ENCODE measurements at places on chromosomes 12 and 14.
A peak's percentile ranks its signal among the peaks of the same experiment; 100 is the strongest.

DNA sequence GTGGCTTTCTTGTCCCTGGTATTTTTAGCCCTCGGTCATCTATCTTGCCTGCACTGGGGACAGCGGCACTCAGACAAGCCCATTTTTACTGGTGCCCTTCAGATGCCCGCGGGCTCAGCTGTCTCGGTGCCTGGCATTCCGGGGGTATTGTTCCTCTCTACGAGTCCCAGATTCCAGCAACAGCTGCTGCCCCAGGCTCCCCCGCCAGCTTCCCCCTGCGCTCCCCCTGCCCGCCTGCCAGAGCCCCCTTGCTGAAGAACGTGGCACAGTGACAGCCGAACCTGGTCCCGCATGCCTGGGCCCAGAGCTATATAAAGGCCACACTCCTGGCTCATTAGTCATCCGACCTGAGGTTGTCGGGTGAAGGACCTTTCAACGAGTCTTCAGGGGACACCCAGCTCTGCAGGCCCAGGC lies 10.9 kb upstream of the MYL2 start:
- DNase-seq = peak; percentile 27

GRCh38 chr14:101426466-101426865 lies 134.8 kb upstream of the DIO3 start:
- peak; percentile 12 for DNase-seq

- no peak for DNase-seq
Measured at GRCh38 chr14:100568164-100568997, 18.8 kb downstream of the BEGAIN start.

- DNase-seq = no peak
Measured at GRCh38 chr12:51406290-51406689, 15.1 kb upstream of the GALNT6 start.

- DNase-seq = no peak
Measured at GRCh38 chr12:64580681-64581080, 29.6 kb upstream of the RASSF3 start.

DNA sequence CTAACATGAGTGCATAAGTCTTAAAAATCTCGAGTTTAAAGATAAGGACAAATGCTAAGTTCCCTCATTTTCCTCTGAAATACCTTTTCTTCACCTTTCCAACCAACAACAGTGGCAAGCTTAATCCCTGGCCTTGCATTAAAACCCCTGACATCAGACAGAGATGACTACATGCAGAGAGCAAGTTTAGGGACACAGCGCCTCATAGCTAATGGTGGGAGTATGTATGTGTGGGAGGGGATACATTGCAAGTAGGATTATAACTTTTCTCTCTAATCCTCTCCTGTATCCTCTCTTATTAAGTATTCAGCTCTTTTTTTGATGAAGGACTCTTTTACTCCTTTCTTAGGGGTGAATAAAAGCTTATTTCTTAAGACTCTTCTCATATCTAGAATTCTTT lies 547.1 kb downstream of the CCER1 start:
- DNase-seq = peak; percentile 8

GRCh38 chr14:54722791-54723432 lies 156.0 kb downstream of the SAMD4A start:
- DNase-seq = peak; percentile 55

DNA sequence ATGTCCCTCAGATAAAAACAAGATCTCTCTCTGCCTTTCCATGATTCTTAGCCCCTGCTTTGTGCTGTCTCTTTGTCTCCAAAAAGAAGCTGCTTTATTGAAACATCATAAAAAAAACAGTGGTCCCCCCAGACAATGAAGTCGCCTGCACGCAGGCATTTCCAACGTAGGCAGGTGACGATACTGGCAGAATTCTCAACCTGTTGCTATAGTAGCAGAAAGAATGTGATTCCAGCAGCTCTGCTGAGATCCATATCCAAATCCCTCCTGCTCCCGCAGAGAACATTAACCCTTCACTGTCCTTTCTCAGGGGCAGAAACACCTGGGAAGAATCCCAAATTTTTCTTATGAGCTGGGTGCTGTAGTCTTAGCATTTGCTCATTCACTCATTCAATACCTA lies 84.8 kb downstream of the STON2 start:
- no peak for DNase-seq

DNA sequence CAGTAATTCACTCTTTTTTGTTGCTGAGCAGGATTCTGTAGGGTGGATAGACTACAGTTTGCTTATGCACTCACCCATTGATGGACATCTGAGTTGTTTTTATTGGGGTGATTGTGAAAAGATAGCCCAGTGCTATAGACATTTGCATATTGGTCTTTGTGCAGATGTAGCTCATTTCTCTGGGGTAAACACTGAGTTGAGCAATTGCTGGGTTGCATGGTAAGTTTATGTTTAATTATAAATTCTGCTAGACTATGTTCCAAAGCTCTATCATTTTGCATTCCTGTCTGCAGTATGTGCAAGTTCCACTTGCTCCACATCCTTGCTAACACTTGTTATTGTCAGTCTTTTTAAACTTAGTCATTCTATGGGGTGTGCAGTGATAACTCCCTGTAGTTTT lies 65.4 kb upstream of the RFLNA start:
- no peak for DNase-seq

- DNase-seq = no peak
Measured at GRCh38 chr12:43728117-43728516, 30.5 kb downstream of the PUS7L start.

DNA sequence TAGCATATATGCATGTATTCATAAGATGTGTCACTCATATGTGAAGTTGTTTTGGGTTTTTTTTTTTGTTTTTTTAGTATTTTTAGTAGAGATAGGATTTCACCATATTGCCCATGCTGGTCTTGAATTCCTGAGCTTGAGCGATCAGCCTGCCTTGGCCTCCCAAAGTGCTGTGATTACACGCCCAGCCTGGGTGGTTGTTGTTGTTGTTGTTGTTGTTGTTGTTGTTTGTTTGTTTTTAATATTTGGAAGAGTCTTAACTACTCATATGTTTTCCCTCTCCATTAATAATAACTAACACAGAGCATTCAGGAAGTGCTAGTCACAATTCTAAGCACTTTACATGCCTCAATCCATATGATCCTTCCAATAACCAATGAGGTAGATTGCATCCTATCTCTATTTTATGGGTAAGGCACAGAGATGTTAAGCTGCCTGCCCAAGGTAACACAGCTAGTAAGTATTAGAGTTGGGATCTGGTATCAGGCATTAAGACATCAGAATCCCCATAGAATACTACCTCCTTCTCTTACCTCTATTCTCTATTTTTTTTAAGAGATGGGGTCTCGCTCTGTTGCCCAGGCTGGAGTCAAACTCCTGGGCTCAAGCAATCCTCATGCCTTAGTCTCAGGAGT lies 27.6 kb downstream of the SLC25A21 start:
- DNase-seq = no peak

DNA sequence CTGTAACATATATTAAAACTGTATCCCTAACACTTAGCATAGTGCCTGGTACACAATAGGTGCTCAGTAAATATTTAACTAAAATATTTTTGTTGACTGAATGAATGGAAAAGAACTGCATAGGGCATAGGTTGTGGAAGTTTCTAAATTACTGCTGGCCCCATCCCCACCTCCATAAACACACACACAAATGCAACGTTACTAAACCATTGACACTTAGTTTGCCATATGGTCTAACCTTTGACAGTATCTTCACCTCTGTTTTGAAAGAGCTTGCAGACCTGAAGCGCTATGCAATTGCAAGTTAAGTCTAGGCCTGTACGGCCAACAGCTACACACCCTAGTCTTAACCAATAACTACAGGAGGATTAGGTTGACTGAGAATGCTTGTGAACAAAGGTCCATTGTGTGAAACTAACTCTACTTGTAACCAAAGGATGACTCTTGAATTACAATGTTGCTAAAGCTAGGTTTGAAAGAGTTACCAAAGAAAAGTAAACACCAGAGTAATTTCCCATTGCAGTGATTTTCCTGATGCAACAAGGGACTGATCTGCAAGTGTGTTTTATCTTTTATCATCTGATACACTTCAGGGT lies 924 bp upstream of the MANSC1 start:
- peak; percentile 6 for DNase-seq

- DNase-seq = no peak
Measured at GRCh38 chr14:64235652-64236640, 58.2 kb downstream of the ESR2 start.

- peak; percentile 63 for DNase-seq
Measured at GRCh38 chr14:28412077-28412476, 354.5 kb upstream of the FOXG1 start.
